ENCODE measurements at places on chromosomes 5 and 9.

DNA sequence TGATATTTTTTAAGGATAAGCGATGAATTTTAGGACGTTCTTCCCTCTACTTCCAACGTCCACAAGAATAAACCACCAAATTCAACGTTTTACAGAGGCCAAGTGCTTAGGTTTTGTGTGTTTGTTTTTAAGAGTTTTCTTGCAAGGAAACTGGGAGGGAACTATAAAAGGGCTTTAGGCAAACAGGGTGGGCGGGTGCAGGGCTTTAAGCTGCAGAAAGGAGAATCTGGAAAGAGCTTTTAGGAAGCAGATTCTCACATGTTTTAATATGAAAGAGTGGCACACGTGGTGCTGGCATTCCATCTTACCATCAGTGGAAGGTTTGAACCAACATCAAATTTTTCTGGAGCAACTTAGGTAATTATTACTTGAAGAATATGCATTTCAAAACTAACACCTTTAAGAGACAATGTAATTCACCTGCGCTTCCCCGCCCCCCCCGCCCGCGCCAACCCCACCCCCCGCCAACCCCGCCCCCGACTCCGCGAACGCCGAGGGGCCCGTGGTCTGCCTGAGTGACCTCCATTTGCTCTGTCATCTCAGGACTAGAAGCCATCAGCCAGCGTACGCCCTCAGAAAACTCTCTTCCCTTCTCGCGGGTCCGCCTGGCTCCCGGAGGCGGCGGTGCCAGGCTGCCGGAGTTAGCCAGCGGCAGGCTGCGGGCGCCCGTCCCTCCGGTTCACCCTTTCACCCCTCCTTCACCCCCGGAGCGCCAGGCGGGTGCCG, 911 bp upstream of the PIK3R1 start:
- no peak for DNase-seq

DNA sequence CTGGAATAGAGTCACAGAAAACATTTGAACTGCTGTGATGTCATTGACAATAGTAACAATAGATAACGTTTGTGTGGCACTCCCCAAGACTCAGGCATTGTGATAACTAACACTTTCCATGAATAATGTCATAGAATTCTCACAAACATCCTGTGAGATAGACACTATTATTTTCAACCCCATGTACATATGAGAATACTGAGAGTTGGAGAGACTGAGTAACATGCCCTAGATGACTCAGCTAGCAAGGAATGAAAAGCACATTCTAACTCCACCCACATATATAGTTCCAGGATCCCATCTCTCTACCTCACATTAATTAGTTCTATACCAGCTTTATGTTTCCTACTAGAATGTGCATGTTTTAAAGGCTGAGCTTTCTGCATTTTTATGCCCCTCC, 71.4 kb downstream of the ASTN2 start:
- DNase-seq = no peak

- no peak for DNase-seq
Observed at GRCh38 chr5:79002374-79002773, 17.3 kb upstream of the ARSB start.

- DNase-seq = no peak
Observed at GRCh38 chr9:136336156-136336870, 9.0 kb downstream of the GPSM1 start.

DNA sequence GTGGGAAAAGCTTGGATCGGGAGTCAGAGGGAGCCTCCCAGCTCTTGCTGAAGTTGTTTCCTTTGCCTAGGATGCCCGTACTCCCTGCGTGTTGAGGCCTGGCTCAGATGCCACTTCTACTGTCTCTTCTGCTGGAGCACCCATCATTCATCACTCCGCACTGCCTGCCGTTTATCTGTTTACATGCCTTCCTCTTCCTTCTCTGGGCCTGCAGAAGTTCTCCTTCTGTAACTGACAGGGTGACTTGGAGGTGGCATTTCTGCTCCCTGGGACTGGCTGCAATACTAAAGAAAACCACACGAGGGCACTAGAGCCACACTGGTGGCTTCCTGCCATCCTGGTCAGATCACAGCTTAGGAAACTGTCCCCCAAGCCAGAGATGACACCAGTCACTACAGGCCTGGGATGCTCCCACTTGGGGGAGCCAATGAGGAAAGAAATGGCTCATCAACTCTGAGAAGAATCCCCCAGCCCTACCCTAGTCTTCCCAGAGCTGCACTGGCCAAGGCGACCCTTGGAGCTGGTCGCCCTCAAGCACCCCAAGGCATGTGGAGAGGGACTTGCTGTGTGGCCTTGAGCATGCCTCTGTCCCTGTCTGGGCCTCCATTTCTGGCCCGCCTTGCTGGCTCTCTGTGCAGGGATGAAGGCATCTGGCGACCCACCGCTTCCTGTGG, 9.7 kb upstream of the SLC25A51 start:
- peak; percentile 88 for DNase-seq

GRCh38 chr5:179818746-179819295, 1.9 kb upstream of the SQSTM1 start:
- peak; percentile 77 for DNase-seq

DNA sequence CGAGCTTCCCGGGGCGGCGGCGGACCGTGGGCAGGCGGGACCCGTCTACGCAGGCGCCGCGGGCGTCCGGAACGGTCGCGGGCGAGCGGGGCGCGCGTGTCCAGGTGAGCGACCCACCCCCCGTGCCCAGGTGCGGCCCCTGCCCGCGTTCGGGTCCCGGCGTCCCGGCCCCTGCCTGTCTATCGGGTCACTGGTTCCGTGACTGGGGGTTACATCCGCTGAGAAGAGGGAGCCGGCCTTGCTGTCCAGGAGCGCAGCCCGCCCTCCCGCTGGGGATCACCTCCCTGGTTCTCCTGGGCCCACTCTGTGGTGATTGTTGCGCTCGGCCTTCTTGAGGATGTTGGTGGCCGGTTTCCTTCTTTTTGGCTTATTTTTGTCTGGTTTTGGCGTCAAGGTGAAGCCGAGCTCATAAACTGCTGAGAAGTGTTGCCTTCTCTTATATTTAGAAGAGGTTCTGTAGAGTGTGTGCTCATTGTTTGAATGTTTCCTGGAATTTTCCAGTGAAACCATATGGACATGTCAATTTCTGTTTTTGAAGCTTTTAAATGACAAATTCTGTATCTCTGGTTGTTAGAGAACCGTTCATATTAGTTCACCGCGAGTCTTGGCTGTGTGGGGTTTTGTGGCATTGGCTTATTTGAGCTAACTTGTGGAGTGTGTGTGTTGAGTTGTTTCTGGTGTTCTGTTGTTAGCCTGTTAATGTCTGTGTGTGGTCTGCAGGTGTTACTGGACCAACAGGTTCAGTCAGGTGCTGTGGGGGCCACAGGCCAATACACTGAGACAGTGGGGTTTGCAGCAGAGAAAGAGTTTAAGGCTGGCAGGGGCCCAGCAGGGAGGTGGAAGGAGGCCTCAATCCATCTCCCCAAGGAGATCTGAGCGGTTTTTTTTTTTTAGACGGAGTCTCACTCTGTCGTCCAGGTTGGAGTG, 621 bp downstream of the CEP72 start:
- DNase-seq = peak; percentile 52

- DNase-seq = no peak
Observed at GRCh38 chr5:172140120-172140519, 47.9 kb downstream of the STK10 start.

DNA sequence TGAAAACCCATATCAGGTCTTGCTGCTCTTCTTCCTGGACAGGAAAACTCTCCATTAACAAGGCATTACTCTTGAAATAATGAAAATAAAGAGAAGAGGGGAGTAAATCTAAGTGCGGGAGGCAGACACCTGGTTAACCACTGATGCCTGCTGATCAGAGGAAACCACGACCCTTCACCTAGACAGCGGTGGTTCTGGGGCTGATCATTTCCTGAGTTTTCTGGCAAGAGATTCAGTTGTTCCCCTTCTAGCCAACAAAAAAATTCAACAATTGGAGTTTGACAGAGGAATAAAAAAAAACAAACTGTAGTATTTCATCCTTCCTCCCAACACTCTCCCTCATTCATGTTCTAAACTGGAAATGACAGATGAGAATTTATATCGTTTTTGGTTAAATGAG, 3.0 kb downstream of the RLN2 start:
- no peak for DNase-seq

GRCh38 chr5:13567819-13568218, 376.7 kb downstream of the DNAH5 start:
- DNase-seq = no peak

DNA sequence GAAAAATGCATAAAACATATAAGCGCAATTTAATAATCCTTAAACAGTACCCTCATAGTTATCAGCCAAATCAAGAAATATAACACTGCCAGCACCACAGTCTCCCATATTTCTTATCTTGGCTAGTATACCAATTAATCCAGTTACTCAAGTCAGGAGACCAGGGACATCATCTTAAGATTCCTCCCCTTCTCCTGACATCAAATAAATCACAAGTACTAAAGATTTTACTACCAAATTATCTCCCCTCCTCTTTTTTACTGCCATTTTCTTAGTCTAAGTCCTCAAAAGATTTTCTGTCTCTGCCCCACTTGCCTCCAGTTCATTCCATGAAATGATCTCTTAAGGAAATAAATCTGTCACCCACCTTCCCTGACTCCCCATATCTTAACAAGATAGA, 37.0 kb downstream of the STRBP start:
- DNase-seq = no peak

DNA sequence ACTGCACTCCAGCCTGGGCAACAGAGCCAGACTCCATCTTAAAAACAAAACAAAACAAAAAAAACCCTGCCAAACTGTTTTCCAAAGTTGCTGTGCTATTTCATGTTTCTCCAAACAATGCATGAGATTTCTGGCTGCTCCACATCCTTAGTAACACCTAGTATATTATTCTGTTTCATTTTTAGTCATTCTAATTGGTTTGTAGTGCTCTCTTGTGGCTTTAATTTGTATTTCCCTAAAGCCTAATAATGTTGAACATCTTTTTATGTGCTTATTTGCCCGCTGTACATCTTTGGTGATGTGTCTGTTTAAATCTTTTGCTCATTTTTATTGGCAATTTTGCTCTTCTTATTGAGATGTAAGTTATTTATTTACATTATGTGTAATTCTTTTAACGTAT, 18.4 kb upstream of the TTC1 start:
- DNase-seq = no peak

- DNase-seq = peak; percentile 90
Observed at GRCh38 chr5:1220831-1221230, 4.3 kb upstream of the SLC6A18 start.

DNA sequence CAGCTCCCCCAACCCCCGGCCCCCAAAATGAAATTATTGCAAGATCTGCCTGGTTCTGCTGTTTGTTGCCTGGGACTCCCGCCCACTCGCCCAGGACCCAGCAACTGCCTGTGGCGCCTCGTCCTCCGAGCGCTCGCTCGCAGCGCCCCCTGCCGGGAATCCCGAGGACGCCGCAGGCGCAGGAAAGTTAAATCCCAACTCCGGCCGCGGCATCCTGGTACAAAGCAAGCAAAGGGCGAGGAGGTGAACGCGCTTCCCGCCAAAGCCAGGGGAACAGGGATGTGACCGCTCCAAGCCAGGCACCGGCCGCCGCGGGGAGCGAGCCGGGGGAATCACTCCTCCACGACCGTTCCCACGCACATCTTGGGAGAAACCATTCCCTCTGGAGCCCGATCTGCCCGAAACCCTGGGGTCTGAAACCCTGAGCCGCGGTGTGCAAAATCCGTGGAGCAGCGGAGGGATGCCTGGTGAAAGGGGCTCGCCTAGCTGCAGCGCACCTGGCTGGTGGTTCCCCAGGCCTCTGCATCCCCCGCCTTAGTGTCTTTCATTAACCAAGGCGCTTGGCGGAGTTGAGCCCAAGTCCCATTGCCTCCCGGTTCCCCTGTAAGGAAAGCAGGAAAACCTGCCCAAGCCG, 1.3 kb downstream of the SEMA5A start:
- DNase-seq = peak; percentile 94

GRCh38 chr5:80041527-80041926, 6.4 kb downstream of the THBS4 start:
- DNase-seq = no peak

GRCh38 chr9:89661956-89662717, 57.3 kb downstream of the GADD45G start:
- peak; percentile 96 for DNase-seq

DNA sequence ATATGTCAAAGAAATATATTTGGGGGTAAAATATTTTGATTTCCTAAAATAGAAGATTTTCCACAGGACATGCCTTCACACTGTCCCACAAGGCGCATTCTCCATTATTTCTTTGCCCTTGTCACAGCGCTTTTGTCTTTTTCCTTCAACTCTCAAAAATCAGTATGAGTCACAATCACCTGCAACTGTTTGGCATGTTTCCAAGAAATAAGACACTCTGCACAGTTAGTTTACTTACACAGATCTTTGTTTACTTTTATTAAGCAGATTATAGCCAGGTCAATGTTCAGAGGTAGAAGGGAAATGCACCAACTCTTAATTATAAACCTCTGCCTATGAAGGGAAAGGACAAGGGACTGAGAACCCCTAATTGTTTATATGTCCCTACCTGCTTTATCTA, 9.5 kb downstream of the CEMIP2 start:
- DNase-seq = no peak

DNA sequence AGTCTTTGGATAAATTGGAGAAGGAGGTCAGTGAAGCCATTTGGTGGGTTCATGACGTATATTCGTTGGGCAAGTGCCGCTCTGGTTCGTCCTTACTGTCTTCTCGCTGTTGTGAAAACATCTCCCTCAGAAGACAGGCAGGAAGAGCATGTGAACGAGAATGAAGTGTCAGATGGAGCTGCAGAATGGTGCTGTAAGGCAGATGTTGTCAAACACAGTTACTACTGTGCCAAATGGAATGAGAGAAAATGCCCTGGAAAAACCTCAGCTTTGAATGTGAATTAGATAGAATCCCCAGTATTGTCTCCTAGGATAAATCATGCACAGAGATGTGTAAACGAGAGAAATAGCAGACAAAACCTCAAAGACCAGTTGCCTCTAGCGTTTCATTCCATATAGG, 121.5 kb downstream of the CAMK4 start:
- DNase-seq = no peak

DNA sequence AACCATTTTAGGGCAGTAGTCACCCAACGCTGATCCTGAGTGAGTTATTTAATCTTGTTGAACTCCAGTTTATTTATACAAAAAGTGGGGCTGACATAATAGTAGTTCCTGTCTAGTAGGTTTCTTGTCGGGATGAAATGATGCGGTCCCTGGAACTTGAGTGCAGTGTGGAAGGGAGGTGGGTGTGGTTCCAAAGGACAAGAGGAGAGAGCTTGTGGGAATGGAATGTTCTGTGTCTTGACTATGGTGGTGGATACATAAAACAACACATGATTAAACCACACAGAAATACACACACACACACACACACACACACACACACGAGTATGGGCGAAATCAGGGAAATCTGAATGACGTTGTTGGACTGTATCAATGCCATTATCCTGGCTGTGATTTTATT, 66.1 kb upstream of the BARHL1 start:
- no peak for DNase-seq
